Cardiac fibroblast (primary cell): ENCODE measurements at places on chromosomes 12 and 14.

GRCh38 chr12:130463275-130463658 is 125.6 kb downstream of the PIWIL1 start:
- no peak for DNase-seq

DNA sequence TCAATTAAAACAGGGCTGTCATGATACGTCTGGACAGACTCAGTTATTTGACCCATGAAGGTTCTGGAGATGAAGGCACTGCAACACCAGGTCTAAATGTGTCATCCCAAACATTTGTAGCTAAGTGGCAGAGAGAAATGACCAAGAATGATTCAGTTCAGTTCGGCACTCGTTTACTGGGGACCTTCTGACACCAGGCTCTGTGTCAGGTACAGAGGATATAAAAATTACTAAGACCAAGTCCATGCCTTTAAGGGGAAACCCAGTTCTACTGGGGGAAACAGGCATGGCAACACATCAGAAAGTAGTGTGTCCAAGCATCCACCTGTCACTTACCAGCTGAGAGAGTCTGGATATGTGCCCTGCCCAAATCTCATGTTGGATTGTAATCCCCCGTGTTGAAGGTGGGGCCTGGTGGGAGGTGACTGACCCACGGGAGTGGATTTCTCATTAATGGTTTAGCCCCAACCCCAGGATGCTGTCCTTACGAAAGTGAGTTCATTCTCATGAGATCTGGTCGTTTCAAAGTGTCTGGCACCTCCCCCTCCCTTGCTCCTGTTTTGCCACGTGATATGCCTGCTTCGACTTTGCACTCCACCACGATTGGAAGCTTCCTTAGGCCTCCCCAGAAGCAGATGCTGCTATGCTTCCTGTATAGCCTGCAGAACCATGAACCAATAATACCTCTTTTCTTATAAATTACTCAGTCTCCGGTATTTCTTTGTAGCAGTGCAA is 41.9 kb upstream of the BCL2L14 start:
- no peak for DNase-seq

DNA sequence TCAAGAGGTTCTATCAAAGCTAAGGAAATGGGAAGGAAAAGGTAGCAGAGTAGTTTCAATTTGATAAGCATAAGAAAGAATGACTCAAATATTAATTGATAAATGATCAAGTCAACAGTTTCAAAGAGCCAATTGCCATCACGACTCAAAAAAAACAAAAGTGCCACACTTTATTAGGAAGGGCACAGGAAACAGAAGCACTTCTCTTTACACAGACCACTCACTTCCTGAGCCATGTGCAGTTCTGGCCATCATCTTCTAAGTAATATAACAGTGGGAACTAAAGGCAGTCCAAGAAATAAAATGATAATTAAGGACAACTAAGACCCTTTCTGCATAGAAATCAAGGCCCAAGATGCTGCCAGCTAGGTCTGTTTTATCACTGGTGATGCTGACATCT is 13.2 kb downstream of the TM7SF3 start:
- DNase-seq, result no peak

DNA sequence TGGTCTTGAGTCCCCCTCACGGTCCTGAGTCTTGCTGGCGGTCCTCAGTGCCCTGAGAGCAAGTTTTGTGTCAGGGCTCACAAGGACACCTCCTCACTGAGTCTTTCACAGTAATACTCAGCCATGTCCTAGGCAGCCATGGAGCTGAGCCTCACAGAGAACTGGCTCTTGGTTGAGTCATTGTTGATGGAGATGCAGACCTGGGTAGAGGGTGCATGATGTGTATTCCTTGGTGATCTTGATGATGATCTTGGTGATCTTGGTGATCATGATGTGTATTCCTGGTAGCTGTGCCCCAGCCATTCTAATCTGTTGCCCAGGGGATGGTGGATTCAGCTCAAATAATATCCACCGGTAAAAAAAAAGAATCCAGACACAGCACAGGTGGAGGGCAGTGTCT is 495.4 kb downstream of the TMEM121 start:
- DNase-seq, result no peak

DNA sequence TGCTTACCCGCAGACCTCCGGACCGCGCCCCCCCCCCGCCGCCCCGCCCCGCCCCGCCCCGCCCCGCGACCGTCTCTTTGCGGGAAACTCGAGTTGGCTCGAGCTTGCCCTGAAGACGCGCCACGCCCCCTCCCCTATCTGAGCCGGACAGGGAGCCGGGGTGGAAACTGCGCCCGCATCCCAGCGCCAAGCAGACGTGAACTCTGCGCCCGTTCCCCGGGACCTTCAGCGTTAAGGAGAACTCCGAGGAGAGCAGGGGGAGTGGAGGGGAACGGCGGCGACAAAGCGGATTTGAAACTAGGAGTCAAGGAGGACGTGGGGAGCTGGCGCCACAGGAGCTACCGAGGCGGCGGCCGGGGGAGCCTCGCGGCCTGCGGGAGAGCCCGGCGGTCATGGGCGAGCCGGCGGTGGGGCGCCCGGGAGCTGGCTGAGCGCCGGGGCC is at the start of gene KCNK13:
Gene KCNK13, plus strand, starts transcription at position 310 of the 442 bp plus-strand sequence. CDS start 212 bp downstream, outside the sequence.
- DNase-seq, result no peak

- no peak for DNase-seq
Measured at GRCh38 chr14:61677479-61677878, 17.8 kb upstream of the HIF1A start.

- no peak for DNase-seq
Measured at GRCh38 chr12:103785243-103786031, 55.6 kb downstream of the NT5DC3 start.

- no peak for DNase-seq
Measured at GRCh38 chr12:113601656-113602263, 130.1 kb upstream of the LHX5 start.

GRCh38 chr14:21034707-21035106 is at the start of gene RNASE13:
TSS of gene RNASE13 (minus strand) at chr14:21034807. CDS start at chr14:21034288, 519 bp downstream.
- no peak for DNase-seq
